Tibial artery (tissue), 4 donors: ENCODE measurements at places on chromosomes 4 and X.

DNA sequence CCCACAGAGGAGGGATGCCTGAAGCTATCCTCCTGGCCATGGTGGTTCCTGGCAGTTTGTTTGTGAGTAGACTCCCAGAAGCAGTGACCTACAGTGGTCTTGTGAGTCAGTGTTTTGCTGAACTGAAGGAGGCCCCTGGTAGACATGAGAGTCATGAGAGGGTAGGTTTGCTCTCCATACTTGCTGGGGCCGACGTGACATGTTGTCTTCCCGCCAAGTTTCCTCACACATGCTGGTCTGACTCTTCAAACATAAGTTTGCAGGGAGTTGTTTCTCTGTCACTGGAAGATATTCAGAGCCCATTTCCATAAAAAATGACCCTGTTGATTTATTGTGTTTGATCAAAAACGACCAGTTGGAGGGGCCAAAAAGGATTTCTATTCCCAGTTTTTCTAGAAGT lies 131.1 kb upstream of the SCML1 start:
- no peak for DNase-seq
- no peaks in the 10 kb centered on the region for H3K36me3 ChIP-seq
- no peak overlapping the region for H3K4me3 ChIP-seq

GRCh38 chr4:152094970-152095700 lies 334.3 kb upstream of the GATB start:
- no peak overlapping the region for H3K27ac ChIP-seq
- no peaks in the 10 kb centered on the region for H3K27me3 ChIP-seq
- no peaks in the 10 kb centered on the region for H3K36me3 ChIP-seq
- H3K4me3 ChIP-seq, result no peak overlapping the region
- no peak for DNase-seq

DNA sequence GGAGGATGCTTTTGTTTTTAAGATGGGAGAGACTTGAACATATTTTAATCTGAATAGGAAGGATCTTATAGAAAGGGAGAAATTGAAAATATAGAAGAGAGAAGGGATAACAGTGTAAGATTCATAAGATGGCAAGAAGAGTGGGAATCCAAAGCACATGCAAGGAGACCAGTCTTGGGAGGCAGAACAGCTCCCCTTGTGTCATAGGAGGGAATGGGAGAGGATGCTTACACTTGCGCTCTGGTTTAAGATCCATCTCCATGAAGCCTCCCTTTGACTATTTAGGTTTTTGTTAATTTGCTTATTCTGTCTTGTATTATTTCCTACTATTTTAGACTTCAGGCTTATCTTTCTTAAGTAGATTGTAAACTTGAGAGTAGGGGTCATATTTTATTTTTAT lies 42.7 kb downstream of the KIF4A start:
- no peaks in the 10 kb centered on the region for H3K27me3 ChIP-seq
- H3K4me1 ChIP-seq, result no peaks in the 10 kb centered on the region
- no peak for DNase-seq

DNA sequence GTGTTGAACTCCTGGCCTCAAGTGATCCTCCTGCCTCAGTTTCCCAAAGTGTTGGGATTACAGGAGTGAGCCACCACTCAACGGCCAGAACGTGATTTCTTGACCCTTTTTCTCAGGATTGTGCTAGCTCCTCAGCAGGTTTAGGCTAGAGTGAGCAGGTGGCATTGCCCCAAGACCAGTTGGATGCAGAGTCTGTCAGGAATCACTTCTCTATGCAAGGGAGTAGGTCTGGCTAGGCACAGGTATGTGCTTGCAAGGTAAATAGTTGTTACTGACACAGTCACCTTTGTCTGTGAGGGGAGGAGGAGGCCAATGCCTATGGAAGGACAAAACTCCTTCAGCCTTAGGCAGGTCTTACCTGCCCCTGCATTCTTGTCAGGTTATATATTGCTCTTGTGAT lies 24.2 kb downstream of the SLC25A5 start:
- no peaks in the 10 kb centered on the region for H3K4me1 ChIP-seq
- H3K27me3 ChIP-seq, result no peaks in the 10 kb centered on the region
- H3K27ac ChIP-seq, result no peak overlapping the region
- DNase-seq, result no peak
- H3K4me3 ChIP-seq, result no peak overlapping the region
- no peaks in the 10 kb centered on the region for H3K36me3 ChIP-seq

DNA sequence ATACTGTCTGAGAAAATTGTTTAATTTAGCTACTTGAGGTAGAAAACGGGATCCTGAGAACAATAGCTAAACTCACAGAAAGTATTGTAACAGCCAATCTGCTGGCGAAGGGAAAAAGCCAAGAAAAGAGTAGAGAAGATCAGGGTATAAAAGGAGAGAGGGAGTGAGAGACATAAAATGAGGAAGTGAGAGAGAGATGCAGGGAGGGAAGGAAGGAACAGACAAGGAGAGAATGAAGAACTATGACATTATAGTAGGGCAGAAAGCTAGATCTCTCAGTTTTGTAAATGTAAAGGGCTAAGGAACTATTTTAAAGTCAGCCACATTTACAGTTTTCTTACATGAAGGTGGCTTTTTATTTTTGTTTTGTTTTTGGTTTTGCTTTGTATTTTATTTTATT lies 1.6 kb upstream of the GIMD1 start:
- H3K4me3 ChIP-seq, result no peak overlapping the region
- no peaks in the 10 kb centered on the region for H3K4me1 ChIP-seq
- DNase-seq, result no peak
- H3K27me3 ChIP-seq, result no peaks in the 10 kb centered on the region

DNA sequence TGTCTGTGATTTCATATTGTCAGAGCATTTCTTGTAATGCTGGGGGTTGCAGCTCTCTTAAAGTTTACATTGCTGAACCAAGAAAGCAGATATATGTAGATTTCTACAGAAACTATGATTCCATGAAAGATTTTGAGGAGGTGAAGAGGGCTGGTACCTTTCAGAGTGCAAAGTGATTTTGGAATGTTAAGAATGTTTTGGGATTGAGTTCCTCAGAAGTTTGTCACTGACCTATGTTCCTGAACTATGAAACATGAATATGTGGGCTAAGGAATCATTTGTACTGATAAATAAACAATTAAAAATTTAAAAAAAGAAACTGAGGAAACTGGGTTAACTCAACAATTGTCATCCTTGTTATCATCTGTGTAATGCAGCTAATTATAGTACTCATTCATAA lies 12.3 kb upstream of the CHIC2 start:
- no peaks in the 10 kb centered on the region for H3K27me3 ChIP-seq
- DNase-seq, result no peak

DNA sequence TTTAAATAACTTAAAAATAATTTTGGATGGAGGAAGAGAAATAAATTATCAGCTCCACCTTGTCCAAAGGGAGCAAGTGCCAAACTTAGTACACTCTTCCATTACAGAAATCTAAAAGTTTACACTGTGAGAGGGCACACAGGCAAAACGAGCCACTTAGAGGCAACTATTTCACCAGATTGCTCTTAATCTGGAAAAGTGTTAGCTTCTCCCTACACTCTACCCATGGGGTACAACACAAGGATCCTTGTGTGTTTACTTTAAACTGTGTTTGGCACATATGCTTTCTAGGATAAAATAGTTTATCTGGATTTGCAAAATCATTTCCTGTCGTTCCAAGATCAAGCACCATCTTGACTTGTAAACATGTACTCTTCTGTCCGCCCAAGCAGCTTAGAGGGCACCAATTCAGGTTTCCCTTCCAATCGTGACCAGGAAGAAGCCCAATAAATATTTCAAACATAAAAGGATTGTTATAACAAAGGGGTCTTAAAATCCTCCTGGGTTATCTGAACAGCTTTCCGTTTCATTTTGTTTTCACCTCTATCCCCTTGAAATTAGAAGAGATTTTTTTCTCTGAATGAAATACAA lies 29.0 kb upstream of the KDR start:
- no peaks in the 10 kb centered on the region for H3K36me3 ChIP-seq
- no peak overlapping the region for H3K4me3 ChIP-seq
- no peak for DNase-seq
- no peaks in the 10 kb centered on the region for H3K4me1 ChIP-seq
- no peaks in the 10 kb centered on the region for H3K27me3 ChIP-seq
- no peak overlapping the region for H3K27ac ChIP-seq

DNA sequence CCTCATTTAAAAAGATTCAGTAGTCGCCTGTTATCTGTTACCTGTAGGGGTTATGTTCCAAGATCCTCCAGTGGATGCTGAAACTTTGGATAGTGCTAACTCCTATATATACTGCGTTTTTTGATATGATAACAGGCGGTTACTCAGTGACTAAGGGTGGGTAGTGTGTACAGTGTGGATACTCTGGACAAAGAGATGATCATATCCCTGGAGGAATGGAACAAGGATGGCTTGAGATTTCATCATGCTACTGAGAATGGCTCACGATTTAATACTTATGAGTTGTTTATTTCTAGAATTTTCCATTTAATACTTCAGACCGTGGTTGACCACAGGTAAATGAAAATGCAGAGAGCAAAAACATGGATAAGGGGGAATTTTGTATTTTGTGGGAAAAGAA lies 21.5 kb downstream of the FAM47E start:
- no peak overlapping the region for H3K27ac ChIP-seq
- H3K4me1 ChIP-seq, result no peaks in the 10 kb centered on the region
- DNase-seq, result no peak
- H3K4me3 ChIP-seq, result no peak overlapping the region
- no peaks in the 10 kb centered on the region for H3K36me3 ChIP-seq

DNA sequence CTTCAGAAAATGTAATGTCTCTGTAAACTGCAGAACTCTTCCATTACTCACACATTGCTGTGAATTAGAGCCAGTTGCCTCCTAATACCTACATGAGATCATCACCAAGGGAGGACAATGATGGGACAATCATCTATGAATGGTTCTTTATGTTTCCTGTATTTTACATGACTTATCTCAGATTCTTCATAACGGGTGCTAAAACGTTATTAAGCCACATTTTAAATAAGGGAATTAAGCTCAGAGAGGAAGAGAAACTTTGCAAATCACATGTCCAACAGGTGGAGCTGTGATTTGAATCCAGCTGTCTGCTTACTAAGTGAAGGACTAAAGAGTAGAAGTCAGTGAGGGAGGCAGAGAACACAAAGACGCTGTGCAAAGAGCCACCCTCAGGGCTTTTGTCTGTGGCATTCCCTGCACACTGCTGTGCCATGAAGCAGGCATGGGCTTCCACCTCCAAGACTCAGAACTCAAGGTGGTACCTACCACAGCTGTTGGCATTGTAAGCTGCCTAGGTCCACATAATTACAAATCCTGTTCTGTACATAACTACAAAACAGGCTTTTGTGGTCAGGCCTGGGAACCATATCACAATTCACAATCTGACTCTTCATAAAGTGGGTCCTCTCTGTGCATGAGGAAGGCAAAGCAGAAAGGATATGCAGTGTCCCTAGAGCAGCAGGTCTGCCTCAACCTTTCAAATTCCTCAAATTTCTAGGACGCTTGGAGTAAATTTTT lies 12.8 kb downstream of the TBC1D9 start:
- H3K27me3 ChIP-seq, result no peaks in the 10 kb centered on the region
- H3K4me1 ChIP-seq, result peaks cover 11% of the 10 kb centered on the region
- no peak for DNase-seq
- no peaks in the 10 kb centered on the region for H3K36me3 ChIP-seq
- H3K27ac ChIP-seq, result no peak overlapping the region

GRCh38 chrX:107574711-107575110 lies 53.6 kb upstream of the PRPS1 start:
- H3K4me3 ChIP-seq, result no peak overlapping the region
- no peak overlapping the region for H3K27ac ChIP-seq
- no peaks in the 10 kb centered on the region for H3K4me1 ChIP-seq

- H3K27ac ChIP-seq, result no peak overlapping the region
- H3K36me3 ChIP-seq, result peaks cover 11% of the 10 kb centered on the region
- H3K4me1 ChIP-seq, result no peaks in the 10 kb centered on the region
These were observed 58.1 kb upstream of the UCP1 start for GRCh38 chr4:140626661-140627376.

DNA sequence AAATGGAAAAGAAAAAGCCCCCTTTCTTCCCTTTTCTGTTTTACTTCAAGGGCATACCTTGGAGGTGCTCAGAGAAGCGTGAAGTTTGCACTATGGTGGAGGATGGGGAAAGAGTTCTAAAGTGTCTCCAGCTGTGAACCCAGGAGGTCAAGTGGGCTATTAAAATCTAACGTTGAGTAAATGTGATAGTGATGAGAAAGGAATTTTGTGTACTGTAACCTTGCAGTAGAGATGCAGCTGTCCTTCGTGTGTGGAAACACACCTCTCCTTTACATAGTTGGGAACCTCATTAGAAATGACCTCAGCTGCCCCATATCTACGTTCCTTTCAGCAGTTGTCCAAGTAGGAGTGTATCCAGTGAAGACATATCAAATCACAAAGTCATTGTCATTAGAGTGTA lies 26.5 kb downstream of the ADH5 start:
- H3K4me3 ChIP-seq, result no peak overlapping the region
- peaks cover 24% of the 10 kb centered on the region for H3K36me3 ChIP-seq
- H3K27me3 ChIP-seq, result no peaks in the 10 kb centered on the region
- no peak for DNase-seq
- no peak overlapping the region for H3K27ac ChIP-seq

DNA sequence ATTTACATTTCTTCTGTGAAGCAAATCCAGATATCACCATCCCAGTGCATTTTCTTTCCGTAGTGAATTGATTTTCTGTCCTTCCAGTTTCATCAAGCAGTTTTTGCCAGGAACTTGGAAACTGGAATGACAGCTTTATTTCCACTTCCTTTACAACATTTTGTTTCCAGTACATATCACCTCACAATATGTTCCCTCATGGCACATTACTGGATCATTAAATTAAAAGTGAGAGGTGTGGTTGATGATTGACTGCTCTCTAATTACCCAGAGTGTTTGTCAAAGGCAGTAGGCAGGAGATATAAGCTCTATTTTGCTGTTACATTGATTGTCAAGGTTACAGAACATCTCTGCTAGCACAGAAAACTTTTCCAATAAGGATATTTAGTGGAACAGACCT lies 22.3 kb upstream of the ACE2 start:
- no peak overlapping the region for H3K27ac ChIP-seq
- H3K36me3 ChIP-seq, result no peaks in the 10 kb centered on the region
- H3K4me1 ChIP-seq, result no peaks in the 10 kb centered on the region
- no peak for DNase-seq

DNA sequence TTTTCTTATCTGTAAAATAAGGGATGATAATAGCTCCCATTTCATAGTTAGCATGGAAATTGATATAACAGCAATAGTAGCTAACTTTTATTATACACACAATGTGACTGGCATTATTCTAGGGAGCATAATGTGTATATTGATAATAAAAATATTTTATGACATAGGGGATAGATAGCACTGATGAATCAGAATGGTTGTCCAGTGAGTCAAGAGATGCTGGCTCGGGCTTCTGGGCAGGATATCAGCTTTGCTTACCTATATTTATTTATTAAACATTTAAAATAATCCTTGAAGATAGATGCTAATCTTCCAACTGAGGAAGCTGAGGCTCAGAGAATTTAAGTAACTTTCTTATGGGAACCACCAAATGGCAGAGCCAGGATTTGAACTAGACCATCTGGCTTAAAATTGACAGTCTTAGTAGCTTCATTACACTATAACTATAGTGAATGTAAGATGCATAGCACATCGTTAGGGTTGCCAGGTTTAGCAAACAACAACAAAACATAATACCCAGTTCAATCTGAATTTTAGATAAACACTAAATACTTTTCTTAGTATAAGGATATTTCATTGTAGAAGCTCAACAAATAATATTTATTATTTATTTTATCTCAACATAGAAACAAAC lies 2.7 kb downstream of the AFP start:
- no peaks in the 10 kb centered on the region for H3K36me3 ChIP-seq
- H3K4me3 ChIP-seq, result no peak overlapping the region
- no peaks in the 10 kb centered on the region for H3K4me1 ChIP-seq
- DNase-seq, result no peak

- H3K36me3 ChIP-seq, result no peaks in the 10 kb centered on the region
- H3K4me3 ChIP-seq, result no peak overlapping the region
These were observed 102.0 kb upstream of the LEF1 start for GRCh38 chr4:108270466-108271450.

GRCh38 chrX:154444755-154445246 lies 860 bp downstream of the FAM50A start:
- H3K27me3 ChIP-seq, result no peaks in the 10 kb centered on the region
- H3K36me3 ChIP-seq, result peaks cover 16% of the 10 kb centered on the region
- H3K4me1 ChIP-seq, result peaks cover 9% of the 10 kb centered on the region
- peak overlapping the region; percentile 69 for H3K4me3 ChIP-seq
